ENCODE measurements at places on chromosomes 1 and 21.

GRCh38 chr1:221612047-221612777 is 129.7 kb downstream of the DUSP10 start:
- DNase-seq, result no peak

DNA sequence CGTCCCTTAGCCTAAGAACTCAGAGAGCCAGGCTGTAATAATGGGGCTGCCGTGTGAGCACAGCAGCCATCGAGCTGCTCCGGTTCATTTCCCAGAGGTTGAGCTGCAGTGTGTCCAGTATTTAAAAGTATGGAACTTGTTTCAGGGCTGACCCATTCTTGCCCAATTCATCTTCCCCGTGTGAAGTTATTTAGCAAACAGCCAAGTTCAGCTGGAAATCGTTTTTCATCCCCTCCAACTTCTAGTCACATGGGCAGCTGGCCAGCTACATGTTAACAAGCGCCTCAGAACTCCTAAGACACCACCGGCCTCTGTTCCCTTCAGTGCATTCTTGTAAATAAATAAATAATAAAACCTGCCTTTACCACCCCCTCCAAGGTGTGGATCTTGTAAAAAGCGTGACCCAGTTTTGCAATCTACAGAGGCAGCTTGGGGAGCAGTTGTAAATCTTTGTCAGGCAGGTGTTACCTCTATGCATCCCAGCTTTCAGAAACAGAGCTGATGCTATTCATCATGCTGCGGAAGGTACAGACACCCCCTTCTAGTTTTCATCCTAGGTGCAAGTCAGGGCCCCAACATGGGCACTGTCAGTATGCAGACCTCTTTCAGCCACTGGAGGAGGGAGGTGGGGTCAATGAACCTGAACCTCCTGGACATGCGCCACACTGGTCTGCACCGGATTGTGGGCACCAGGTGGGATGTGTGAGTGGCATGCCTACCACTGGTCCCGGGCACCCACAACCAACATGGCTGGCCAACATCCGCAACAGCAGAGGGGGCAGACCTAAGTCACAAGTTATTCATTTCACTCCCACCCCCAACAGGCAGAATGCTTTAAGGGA is 18.7 kb upstream of the KNCN start:
- DNase-seq, result no peak

GRCh38 chr1:208213786-208214185 is 30.4 kb downstream of the PLXNA2 start:
- DNase-seq, result no peak

GRCh38 chr1:35980090-35980489 is 49.2 kb downstream of the AGO3 start:
- DNase-seq, result no peak

GRCh38 chr1:178509414-178510007 is 3.4 kb upstream of the TEX35 start:
- no peak for DNase-seq

Measured in NCI-H2081 treated with DMSO at 0.1 percent for 48 hours (cell line).